Peyer's patch (tissue), 4 donors: ENCODE measurements at places on chromosomes 4 and X.

DNA sequence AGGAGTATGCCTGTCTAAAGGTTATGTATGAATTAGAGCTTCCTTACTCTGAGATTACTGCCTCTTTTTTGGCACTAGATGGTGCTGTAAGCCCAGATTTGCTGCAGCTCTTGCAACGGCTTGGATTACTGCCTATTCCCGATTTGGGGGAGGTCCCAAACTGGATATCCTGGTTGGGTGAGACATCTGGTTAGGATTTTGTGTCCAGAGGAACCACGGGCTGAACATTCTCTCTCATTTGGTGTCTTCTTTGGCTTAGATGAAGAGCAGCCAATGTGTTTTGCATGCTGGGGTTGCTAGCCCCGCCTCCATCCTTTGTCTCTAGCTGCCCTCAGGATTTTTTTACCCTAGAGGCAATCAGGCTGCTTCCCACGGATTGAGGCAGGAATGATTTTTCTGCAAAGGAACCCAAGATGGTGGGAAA is 31.9 kb downstream of the F8A1 start:
- peak; percentile 14 for DNase-seq

GRCh38 chr4:182916483-182917181 is 554 bp downstream of the DCTD start:
- DNase-seq = peak; percentile 73

- DNase-seq = no peak
These were observed 27.8 kb downstream of the PIR start for GRCh38 chrX:15465347-15465746.

DNA sequence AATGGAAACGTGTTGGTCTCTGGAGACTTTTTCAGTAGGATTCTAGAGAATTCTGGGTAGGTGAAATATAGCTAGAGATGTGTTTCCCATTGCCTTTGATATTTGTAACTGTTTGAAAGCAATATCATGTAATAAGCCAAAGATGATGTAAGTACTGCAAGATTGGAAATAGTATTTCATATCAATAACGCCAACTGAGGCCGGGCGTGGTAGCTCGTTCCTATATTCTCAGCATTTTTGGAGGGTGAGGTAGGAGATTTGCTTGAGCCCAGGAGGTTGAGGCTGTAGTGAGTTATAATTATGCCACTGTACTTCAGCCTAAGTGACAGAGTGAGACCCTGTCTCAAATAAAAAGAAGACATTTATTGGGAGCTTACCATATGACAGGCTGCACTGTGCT is 9.5 kb downstream of the ADH1A start:
- DNase-seq = no peak
